Activated naive CD8-positive, alpha-beta T cell treated with anti-CD3 and anti-CD28 coated beads for 36 hours (primary cell): ENCODE measurements at places on chromosomes 2 and 18. TPM values are rescaled to one million over a fixed set of nuclear protein-coding genes. Genes with fewer than 3 reads are reported as not detected.
A peak's percentile ranks its signal among the peaks of the same experiment; 100 is the strongest.

DNA sequence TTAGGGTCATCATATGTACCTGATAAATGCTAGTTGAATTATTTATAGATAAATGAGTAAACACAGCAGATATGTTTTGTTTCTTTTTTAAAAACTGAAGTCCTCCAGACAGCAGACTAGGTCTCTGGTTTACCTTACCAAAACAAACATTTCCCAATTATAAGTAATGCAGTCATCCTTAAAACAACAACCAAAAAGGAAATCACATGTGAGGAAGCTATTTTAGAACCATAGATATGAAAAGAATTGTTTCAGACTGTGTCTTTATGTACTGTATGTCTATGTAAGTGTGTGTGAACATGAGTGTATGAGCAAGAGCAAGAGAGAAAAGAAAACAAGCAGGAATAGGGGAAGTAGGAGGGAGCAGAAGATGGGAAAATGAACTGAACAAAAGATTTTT is 441.0 kb downstream of the CPS1 start:
- no peak for DNase-seq

- DNase-seq, result no peak
Observed at GRCh38 chr18:62336618-62337017, 11.5 kb downstream of the TNFRSF11A start.

GRCh38 chr18:62420513-62421209 is 95.6 kb downstream of the TNFRSF11A start:
- peak; percentile 79 for DNase-seq

DNA sequence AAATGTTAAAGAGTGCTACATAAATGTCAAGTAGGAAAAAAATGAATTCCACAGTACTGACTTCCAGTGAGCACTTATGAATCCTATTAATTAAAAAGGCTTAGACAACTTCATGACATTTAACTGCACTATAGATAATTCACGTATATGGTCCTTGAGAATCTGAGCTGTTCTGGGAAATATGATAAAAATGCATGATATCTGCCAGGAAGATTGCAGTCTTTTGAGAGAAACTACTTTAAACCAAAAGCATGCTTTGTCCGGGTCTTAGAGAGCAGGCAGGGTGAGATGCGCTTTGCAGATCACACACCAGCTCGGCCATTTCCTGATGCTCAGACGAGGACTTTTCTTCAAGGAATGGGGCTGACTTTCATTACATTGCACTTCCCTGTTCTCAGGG is 42.6 kb downstream of the CMPK2 start:
- no peak for DNase-seq

- no peak for DNase-seq
Observed at GRCh38 chr18:31512203-31512764, 14.3 kb downstream of the DSG2 start.

The INHA gene
- total RNA-seq, result not detected
